Activated T-cell treated with anti-CD3 and anti-CD28 coated beads, Interleukin-2, amount 50 U/mL, for 1 hour (primary cell): ENCODE measurements at places on chromosomes 2 and 18.

DNA sequence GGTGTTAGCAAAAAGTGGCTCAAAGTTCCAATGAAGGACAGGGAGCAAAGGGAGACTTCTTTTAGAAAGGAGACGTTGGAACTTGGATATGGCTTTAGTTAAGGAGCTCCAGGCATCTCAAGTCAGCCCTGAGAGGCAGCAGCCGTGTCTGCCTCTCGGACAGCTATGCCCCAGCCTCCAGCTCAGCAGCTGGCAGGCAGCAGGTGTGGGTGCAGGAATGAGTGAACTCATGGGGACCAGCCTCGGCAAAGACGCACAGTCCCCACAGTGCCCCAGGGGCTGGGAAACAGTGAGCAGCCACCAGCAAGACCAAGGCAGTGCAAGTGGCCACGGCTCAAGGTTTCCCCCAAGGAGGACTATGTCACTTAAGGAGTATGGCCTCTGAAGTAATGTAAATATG lies 1.6 kb upstream of the LRRFIP1 start:
- DNase-seq: no peak

DNA sequence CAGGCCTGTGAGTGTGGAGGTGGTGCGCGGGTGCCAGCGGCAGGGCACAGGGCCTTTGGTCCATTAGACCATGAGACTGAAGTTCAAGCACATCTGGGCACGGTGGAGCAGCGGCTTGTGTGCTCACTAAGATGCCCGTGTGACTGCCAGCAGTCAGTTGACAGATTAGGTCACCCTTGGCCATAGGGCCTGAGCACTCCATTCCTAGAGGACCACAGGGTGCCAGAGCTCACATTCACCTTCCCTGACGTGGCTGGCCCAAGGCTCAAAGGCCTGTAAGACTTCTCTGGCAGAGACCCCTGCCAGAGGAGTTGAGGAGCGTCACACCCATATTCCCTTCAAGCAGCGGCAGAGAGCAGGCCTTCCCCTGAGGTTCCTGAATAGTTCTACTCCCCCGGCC lies 650 bp downstream of the LHCGR start:
- no peak for DNase-seq

DNA sequence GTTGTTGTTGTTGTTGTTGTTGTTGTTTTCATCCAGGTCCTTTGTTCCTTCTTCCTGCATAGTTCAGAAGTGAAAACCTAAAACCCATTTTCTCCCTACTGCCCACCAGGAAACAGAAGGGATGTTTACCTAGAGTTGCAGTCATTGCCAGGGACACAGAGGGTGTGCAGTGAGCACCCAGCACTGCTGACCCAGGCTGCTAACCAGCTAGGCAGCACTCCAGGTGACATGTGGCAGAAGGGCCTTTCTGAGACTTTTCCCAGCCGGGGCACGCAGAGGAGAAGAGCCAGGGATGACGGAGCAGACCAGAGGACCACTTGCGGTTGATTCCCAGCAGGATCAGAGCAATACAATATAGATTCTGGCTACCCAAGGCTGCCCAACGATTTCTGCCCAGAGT lies 286.3 kb downstream of the BCL11A start:
- no peak for DNase-seq

DNA sequence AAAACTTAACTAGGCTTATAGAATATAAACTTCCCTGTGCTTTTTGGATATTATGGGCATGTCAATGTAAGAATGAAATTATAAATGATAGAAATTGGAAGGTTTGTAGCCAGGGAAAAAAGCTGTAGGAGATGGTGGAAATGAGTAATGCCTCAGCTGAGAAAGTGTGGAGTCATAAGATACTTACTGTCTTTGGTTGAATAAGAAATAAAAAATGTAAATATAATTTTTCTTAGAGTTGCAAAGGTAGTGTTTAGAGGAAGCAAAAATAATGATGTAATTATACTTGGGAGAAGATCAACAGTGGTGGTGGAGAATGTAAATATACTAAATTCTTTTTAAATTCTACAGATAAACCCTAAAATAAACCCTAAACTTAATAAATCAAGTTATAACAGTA lies 26.2 kb upstream of the RND3 start:
- DNase-seq: no peak

DNA sequence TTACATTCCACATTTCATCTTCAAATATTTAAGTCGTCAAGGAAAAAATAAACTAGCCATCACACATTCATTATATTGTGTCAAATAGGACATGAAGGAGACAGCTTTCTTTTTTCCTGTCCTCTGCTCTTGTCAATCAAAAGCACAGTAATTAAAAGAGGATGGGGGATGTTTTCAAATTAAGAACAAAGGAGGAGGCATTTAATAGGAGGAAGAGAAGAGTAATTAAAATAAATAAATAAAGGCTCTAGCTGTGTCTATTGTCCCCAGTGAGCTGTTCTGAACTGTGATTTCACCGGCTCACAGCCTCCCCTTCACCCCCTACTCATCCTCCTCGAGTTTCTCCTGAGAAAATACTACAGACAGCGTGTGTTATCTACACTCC lies 1377.1 kb upstream of the PIK3C3 start:
- DNase-seq: no peak

DNA sequence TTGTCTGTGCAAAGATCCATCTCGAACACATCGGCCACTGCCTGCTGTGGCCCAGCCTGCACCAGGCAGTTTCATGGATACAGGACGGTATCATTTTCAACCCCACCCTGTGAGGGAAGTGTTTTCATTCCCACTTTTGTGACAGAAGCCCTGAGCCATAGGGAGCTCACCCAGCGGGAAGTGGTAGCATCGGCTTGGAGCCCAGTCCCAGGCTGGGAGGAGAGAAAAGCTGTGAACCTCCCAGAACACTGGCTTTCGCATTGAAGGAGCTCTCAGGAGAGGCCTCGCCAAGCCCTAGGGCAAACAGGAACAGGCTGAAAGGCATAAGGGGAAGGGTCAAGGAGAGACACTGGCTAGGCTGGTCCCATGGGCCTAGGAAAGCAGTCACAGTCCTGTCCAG lies 166.1 kb downstream of the TFCP2L1 start:
- no peak for DNase-seq

GRCh38 chr2:220219371-220219770 lies 591.9 kb downstream of the SLC4A3 start:
- no peak for DNase-seq
